ENCODE measurements at places on chromosomes 5 and 9.

- H3K27me3 ChIP-seq = no peaks in the 10 kb centered on the region
- H3K4me3 ChIP-seq = no peak overlapping the region
- H3K4me1 ChIP-seq = no peaks in the 10 kb centered on the region
- H3K27ac ChIP-seq = no peak overlapping the region
- DNase-seq = no peak
- no peaks in the 10 kb centered on the region for H3K36me3 ChIP-seq
Observed at GRCh38 chr9:96130970-96131369, 171.0 kb downstream of the HSD17B3 start.

- H3K36me3 ChIP-seq = no peaks in the 10 kb centered on the region
- H3K27me3 ChIP-seq = no peaks in the 10 kb centered on the region
- H3K4me1 ChIP-seq = no peaks in the 10 kb centered on the region
- no peak overlapping the region for H3K27ac ChIP-seq
- no peak for DNase-seq
- H3K4me3 ChIP-seq = no peak overlapping the region
Observed at GRCh38 chr9:28782630-28783029, 1209.3 kb upstream of the C9orf72 start.

GRCh38 chr9:35651956-35652828 lies 1.5 kb upstream of the SIT1 start:
- DNase-seq = peak; percentile 48
- H3K4me1 ChIP-seq = peaks cover 1% of the 10 kb centered on the region
- H3K36me3 ChIP-seq = no peaks in the 10 kb centered on the region
- no peak overlapping the region for H3K27ac ChIP-seq
- H3K4me3 ChIP-seq = no peak overlapping the region
- no peaks in the 10 kb centered on the region for H3K27me3 ChIP-seq

DNA sequence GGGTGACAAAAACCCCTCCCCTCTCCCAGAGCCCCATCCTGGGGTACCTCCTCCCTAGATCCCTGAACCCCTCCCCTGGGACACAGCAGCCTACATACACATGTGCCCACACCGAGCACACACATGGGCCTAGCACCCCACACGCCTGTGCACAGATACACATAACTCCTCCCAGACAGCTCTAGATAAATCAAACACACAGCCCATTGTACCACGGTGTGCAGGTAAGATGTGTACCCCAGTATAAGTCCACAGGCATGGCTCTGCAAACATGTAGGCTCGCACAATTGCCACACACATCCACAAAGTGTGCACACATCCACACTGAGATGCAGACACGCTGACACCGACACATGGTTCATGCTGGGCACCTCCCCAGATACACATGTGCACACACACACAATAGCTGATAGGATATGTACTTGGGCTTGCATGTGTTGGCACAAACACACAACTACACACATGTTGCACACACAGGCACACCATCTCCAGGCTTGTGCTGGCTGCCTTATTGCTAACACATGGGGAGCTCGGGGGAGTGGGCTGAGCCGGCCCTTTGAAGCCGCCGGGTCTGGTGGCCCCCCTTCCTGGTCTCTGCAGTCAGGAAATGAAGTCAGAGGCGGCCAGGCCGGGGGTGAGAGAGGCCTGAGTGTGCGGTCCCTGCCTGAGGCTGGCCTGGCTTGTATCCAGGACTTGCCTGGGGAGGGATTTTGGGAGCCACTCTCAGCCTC lies 30.2 kb downstream of the GOLGA2 start:
- no peak overlapping the region for H3K27ac ChIP-seq
- no peak overlapping the region for H3K4me3 ChIP-seq
- no peaks in the 10 kb centered on the region for H3K36me3 ChIP-seq
- no peak for DNase-seq
- H3K4me1 ChIP-seq = peaks cover 15% of the 10 kb centered on the region
- H3K27me3 ChIP-seq = peaks cover 36% of the 10 kb centered on the region

- H3K4me1 ChIP-seq = peaks cover 20% of the 10 kb centered on the region
- H3K27ac ChIP-seq = no peak overlapping the region
- DNase-seq = no peak
- no peaks in the 10 kb centered on the region for H3K27me3 ChIP-seq
- H3K36me3 ChIP-seq = no peaks in the 10 kb centered on the region
Observed at GRCh38 chr5:73862796-73863195, 236.8 kb downstream of the ARHGEF28 start.

GRCh38 chr5:67243349-67243748 lies 46.8 kb upstream of the CD180 start:
- no peaks in the 10 kb centered on the region for H3K27me3 ChIP-seq
- H3K36me3 ChIP-seq = no peaks in the 10 kb centered on the region
- H3K4me3 ChIP-seq = no peak overlapping the region
- H3K27ac ChIP-seq = no peak overlapping the region

DNA sequence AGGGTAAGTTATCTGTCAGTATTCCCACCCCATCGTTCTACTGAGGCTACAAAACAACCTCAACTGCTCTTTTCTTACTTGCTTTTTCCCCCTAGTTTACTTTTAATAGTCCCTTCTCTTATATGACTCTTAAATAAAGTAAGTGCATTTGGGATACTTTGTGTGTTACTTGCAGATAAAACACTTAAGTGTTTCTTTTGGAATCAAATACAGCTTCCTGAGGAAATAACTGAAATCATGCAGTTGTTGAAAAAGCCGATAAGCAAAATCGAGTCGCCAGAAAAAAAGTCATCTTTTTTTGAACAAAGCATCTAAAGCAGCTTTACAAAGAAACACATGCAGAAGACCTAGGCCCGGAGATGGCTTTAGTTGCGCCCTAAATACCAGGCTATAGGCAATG lies 53.5 kb upstream of the EPB41L4A start:
- H3K27ac ChIP-seq = no peak overlapping the region
- H3K4me3 ChIP-seq = no peak overlapping the region
- no peaks in the 10 kb centered on the region for H3K36me3 ChIP-seq
- no peaks in the 10 kb centered on the region for H3K27me3 ChIP-seq
- DNase-seq = no peak

Data from tibial artery (tissue), 4 donors.